NCI-H526 treated with DMSO at 0.1 percent for 48 hours (cell line): ENCODE measurements at places on chromosomes 6 and 20.
A peak's percentile ranks its signal among the peaks of the same experiment; 100 is the strongest.

- DNase-seq = no peak
Measured at GRCh38 chr20:53914781-53915445, 155.5 kb downstream of the BCAS1 start.

- DNase-seq = no peak
Measured at GRCh38 chr6:52549428-52549827, 27.4 kb downstream of the TRAM2 start.

DNA sequence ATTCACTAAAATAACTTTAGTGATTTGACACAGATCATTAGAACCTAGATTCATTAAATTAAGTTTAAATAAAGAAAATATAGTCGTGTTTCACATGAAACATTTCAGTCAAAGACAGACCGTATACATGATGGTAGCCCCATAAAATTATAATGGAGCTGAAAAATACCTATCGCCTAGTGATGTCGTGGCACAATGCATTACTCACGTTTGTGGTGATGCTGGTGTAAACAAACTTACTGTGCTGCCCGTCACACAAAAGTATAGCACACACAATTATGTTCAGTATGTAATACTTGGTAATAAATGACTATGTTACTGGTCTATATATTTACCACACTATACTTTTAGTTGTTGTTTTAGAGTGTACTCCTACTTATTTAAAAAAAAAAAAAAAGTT, 17.3 kb downstream of the DST start:
- no peak for DNase-seq

DNA sequence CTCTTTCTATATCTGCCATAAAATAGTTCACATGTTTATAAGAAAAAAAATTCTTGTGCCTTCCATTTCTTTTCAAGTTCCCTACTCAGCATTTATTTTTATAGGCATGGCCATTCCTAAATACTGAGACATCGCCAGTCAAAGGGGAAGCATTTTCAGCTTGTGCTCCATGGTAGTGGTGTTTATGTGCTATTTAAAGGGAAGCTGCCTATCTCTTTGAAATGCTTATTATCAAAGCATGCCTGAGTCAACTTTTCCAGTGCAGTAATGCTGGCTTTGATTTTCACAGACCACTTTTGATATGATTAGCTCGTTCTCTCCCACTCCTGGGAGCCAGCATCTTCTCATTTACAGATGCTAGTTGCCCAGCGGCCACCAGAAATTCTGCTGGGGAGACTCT, 124.1 kb upstream of the RIN2 start:
- no peak for DNase-seq

GRCh38 chr20:58389324-58389967, 417 bp downstream of the VAPB start:
- no peak for DNase-seq

DNA sequence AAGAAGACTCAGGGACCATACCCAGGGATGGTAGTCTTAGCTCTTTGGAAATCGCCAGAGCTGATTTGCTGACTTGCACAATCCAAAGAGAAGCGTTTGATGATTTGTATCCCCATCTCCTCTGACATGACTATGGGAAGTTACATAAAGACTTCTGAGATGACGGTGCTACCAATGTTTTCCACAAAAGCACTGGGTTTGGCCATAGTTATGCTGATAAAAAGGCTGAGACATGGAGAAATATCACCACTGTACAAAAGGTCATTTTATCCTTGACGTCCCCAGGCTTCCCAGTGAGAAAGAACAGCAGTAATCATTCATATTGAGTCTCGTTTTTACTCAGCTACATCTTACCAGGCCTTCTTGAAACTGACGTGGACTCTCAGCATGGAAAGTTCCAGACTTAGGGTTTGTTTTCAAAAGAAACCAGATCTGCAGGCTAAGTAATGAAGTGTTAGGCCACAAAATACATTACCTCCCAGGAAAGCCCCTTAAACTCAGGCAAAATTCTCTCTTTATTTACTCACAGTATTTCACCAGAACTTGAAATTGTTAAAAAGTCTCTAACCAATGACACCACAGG, 370.3 kb upstream of the JARID2 start:
- no peak for DNase-seq

DNA sequence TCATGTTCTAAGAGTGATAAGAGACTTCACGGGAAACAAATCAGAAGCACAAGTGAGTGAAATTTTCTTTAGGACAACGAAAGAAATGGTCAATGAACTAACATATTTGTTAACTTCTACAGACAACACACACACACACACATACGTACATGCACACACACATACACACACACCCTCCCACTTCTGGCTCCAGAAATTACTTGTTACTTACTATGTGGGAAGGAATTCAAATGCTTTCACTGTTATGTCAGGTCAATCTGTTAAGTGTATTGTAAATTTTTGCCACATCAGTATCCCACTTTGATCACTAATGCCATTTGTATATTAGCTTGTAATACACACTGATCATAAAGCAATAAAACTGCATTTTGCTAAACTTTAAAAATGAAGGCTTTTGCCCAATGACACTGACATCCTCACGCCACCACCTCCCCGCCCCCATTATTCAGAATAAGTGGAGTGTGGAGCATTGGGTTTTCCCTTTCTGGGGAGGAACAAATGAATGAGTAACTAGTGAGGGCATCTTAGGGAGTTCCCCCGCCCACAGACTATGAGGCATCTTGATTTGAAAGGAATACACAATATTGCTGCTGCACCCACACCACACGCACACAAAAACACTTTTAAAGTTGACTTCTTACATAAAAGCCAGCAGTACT, 76.2 kb downstream of the ATXN1 start:
- DNase-seq = no peak

- no peak for DNase-seq
Measured at GRCh38 chr6:166633732-166634535, 6.9 kb upstream of the RPS6KA2 start.

GRCh38 chr20:54195483-54196472, 12.1 kb upstream of the PFDN4 start:
- no peak for DNase-seq

DNA sequence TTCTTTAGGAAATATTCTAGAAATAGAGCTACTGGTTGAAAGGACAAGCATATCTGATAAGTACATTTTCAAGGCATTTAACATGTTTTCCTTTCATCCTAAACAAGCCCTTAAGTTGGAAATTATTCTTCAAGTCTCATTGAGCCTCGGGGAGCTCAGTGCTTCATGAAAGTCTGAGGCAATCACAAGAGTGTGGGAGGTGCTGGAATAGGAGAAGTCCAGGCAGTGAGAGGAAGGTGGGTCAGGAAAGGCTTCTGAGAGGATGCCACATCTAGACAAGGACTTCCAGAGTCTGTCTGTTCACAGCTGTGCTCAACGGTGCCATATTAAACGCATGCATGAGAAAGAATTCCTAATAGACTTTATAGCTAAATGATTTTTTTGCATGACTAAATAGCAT, 69.8 kb downstream of the CD83 start:
- no peak for DNase-seq

DNA sequence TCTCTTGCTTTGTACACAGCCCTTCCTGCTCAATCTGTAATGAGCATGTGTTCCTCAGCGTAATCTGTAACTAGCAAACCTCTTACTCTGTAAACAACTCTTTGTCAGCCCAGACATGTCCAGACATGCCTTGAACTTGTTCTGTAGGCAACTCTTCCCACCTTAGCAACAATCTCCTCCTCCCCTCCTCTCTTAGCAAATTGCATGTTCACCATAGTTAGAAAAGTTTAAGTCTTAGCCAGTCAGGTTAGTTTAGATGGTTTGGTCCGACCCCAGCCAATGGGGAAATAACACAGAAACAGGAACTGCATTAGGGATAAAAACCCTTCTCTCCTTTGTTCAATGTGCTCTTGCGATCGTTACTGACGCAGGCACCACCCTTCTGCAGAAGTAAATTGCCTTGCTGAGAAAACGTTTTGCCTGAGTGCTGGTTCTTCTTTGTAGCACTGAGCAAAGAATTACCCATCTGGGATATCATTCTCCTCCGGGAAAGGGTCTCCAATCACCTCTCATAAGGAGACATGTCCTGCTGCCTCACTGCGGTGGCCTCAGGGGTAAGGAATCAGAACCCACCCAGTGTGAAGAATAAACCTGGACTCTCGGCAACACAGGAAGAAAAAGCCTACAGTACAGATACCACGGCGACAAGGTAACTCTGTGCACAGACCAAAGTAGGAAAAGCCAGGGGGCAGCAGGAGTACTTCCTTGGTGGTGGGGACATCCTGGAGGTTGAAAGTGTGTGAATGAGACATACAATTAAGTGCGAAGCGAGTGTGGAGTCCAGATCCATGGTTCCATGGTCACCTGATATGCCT, 26.2 kb downstream of the PLN start:
- no peak for DNase-seq

DNA sequence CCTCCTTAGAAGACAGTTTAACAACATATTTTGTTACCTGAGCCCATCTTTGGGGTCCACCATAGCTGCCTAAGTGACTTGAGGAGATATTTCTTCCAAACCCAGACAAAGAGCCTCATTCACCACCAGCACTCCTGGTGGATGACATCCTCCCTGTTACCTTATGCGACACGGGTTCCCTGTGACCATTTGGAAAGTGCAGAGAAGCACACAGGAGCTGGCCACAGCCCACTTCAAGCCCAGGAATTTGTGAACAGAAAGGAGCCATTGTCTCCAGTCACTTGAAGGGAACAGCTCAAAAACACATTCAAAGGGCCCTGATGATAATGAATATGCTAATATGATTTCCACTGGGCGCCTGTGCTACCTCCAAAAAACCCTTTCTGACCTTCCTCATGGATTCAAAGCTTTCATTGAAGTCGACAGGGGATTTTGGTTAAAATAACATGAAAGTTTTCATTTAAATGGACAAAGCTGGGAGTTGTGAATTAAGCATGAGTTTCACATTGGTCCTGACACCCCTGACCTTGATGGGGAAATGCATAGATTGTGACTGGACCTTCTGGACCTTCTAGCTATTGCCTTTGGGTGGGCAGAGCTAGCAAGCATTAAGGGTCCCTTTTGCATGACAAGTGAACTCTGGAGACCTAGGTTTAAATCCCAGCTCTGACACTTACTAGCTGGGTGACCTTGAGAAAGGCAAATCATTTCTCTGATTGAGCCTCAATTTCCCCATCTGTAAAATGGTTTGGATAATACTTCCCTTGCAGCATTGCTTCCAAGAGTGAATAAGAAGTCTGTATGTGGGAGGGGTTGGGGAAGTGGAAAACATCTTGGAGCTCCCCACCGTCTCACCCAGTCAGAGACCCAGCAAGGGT, 83.3 kb upstream of the SIRPA start:
- peak; percentile 41 for DNase-seq

DNA sequence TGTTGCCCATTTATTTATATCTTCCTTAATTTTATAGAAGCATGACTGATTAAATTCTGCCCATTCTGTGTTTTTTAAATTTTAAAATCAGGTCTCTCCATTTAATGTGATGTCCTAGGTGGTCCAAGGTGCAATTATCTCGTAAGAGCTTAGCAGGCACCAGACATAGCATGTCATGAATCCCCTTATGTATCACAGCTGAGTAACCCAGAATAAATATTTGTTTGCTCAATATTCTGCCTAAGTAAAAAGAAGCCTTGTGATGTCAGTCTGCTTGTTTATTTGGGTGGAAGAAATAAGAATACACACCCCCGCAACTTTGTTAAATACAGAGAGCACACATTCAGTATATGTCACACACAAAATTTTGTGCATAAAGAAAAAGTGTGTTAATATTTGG, 211.3 kb downstream of the FARS2 start:
- no peak for DNase-seq

DNA sequence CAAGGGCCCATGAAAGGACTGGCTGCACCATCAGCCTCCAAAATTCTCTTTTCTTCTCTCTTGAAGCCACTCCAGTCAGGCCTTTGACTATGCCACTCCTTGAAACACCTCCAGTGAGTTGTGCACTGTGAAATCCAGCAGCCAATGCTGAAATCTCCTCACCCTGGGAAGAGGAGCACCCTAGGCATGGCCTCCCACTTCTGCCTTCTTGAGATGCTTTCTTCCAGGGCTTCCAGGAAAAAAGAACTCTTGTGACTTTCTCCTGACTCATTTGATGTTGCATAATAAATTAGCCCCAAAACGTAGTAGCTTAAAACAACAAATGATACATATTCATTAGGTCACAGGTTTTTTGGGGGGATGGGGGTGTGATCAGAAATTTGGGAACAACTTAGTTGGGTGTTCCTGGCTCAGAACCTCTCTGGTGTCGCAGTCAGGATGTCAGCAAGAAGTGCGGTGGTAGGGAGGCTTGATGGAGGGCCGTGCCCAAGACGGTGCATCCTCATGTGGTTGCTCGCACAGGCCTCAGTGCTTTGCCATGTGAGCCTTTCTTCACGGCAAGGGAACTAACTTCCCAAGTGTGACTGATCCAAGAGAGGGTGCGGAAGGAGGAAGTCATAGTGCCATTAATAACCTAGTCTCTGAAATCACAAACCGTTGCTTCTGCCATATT, 12.1 kb downstream of the NCR2 start:
- DNase-seq = no peak

DNA sequence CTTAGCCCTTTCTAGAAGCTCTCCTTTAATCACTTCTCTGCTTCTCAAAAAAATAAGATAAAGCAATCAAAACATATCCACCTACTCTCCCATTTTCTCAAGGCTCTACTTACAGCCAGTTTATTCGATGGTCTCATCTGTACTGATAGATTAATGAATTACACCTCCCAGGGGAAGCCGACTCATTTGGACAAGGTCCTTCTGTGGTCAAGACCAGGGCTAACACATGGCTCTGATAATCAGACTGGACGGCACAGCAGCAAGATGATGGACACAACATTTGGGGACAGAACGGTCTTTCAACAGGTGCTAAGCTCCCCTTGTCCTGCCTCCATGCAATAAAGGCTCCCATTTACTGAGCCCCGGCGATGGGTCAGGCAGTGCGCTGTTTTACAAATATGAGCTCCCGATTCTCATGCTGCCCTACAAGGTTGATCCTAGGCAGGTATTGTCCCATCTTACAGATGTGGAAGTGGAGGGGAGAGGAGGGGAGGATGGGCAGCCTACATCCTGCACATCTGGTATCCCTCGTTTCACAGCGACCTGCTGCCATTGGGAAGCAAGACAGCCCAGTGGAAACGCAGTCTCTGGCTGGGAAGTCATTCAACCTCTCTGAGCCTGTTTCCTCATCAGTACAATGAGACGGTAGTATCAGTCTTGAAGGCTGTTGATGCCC, 15.7 kb downstream of the CPNE5 start:
- DNase-seq = no peak

DNA sequence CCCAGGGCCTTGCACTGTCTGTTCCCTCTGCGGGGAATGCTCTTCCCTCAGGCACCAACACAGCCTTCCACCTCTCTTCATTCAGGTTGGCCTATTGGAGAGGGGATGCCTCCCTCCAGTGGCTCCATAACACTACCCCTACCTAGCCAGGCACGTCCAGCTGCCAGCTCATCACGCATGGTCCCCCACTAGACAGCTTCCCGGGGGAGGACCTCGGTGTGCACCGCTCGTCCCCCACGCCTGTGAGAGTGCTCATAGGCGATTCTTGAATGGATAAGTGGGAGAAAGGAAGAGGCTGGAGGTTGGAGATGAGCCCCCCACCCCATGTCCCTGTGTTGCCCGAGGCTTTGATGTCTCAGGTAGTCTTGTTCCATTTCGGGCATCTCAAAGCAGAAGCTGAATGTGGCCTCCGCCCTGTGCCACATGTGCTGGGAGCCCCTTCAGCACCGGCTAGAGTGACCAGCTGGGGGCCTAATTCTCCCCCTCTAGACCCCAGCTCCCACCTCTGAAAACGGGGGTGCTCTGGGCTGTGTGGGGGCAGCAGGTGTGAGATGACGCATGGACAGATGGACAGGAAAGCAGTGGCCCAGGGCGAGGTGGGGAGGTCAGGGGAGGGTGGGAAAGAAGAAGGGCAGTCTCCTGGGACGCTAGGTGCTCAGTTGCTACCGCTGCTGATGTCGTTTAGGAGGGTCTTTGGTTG, 333.0 kb downstream of the TAF4 start:
- DNase-seq = no peak

- DNase-seq = no peak
Measured at GRCh38 chr6:164563924-164564323, 745.5 kb downstream of the C6orf118 start.
